ENCODE measurements at places on chromosomes 3 and 15.

GRCh38 chr15:29632671-29633406 is 189.4 kb downstream of the TJP1 start:
- no peak for DNase-seq

DNA sequence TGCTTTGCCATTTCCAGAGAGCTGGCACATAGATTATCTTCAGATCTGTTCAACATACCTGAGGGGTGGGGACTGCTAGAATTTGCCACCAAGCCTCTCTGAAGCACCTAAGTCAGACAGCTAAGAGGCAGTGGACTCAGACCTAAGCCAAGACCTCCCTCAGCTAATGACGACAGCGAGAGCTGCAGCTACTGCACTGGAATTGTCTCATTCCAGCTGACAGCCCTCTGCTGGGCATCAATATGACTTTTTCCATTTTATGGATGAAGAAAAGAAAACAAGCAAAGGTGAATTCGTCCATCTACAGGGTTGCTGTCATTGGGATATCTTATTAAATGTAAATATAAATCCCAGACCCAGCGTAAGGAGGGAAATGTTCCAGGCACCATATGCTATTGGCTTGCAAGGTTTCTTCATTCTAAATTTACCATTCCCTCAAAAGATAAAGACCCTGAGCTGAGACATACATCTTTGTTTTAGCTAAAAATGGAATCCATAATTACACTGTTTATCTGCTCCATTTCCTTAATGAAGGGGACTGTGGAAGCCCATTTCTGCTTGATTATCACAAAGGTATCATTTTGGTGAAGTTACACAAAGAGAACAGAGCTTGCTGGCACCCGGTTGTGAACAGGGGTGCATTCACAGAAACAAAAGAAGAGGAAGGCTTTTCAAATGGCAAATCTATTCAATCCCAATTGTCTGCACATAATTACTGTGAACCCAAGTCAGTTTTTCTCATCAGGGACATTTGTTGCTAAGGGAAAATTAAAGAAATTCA is 85.5 kb upstream of the LRTM1 start:
- DNase-seq: no peak

- DNase-seq: no peak
These were observed 21.9 kb downstream of the BHLHE40 start for GRCh38 chr3:5001135-5001534.

DNA sequence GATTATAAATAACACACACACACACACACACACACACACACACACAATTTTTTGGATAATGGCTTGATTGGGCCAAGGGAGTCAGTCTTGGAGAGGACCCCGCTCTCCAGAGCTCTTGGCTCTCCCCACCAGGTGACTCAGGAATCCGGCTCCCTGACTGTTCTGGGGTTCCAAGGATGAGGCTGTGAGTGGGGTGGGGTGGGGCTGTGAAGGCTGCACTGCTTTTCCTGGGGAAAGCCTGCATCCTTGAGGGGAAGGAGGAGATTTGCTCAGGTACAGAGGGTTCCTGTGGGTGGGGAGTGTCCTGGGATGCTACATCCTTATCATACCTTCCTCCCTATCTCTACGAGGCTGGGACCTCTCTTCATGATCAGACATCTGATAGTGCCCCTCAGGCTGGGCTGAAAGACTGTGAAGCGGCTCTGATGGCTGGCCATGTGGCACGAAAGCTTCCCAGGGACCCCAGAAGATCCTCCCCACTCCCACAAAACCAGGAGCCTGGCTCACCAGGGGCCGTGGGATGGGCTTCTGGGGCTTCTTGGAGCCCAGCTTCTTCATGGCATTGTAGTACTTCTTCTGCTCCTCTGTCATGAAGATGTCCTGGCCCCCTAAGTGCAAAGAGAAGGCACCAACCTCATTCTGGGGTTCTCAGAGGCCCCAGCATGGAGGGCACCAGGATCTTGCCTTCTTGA is 59.2 kb downstream of the EXOG start:
- DNase-seq: no peak

DNA sequence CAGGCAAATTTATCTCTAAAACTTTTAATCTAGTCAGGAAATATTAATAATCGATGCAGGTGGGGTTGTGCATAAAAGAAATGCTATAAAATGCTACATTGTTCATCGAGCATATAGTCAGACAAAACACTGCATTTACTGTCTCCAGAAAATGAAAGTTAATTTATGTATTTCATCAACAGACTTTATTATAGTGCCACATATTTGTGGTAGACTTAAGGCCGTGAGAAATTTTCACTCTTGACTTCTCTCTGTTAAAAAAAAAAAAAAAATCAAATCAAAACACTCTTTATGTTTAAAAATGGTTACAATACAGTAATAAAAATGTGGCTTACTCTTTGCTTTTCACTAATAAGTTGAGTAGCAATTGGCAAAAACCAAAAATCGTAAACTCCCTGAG is 67.4 kb downstream of the RBMS3 start:
- DNase-seq: no peak

Data from activated CD4-positive, CD25-positive, alpha-beta regulatory T cell treated with anti-CD3 and anti-CD28 coated beads, Interleukin-2, amount 50 U/mL, for 16 hours (primary cell).